ENCODE measurements at places on chromosomes 7 and 10. TPM values are rescaled to one million over a fixed set of nuclear protein-coding genes. Genes with fewer than 3 reads are reported as not detected.

The NAT16 gene
- not detected for total RNA-seq

DNA sequence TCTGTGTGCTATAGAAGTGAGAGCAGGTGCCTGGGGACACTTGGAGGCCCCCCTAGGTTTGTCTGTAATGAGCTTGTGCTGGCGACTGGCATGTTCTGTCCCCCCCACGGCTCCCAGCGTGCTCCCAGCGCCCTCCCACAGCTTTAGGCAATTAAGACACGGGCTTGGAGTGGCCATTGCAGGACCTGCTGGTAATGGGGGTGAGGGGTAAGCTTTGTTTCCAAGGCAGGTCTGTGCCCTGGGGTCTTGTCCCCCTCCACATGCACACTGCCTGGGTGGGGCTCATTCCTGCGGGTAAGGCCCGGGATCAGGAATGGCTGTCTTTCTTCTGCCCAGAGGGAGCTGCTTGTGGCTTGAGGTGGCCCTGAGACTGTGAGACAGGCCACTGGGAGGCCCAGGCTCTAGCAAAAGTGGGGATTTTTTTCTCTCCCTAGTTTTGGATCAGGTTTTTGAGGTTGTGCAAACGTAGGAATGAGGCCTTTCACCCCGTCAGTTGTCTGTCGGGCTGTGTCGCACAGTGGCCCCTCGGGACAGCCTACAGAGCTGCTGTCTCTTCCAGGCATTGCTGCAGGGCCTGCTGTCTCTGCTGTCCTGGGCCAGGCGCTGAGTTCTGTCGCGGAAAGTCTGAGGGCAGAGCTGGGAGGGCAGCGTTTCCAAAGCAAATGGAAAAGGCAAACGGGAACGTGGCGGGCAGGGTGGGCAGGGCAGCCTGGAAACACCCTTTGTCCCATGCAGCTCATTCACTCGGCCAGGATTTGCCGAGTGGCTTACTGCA lies 107.4 kb downstream of the LHPP start:
- peaks cover 32% of the 10 kb centered on the region for H3K36me3 ChIP-seq
- H3K4me1 ChIP-seq: peaks cover 91% of the 10 kb centered on the region
- H3K27me3 ChIP-seq: no peaks in the 10 kb centered on the region
- H3K4me3 ChIP-seq: no peak overlapping the region
- DNase-seq: no peak

The MUC12 gene
- not detected for total RNA-seq

DNA sequence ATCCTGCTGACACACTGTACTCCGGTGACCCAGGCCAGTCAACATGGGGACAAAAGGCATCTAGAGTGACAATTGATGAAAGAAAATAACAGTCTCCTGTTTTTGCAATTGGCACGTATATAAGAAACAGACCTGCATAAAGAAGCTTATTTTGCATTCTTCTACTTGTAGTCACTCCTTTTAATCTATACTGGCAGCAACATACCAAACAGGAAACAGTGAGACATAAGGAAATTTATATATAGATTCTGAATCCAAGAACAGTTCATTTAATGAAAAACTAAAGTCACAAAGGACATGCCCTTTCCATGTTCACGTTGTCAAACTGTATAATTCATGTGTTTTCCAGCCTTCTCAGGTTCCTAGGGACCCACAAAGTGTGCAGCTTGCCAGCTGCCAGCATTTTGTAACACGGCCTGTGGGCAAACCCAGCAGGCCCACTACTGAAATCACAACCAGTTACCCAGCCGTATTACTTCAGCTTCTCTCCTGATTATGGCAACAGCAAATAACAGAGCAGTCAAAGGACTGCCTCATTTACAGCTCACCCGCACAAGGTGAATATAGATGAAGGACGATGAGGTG lies 72.3 kb downstream of the AMPH start:
- no peaks in the 10 kb centered on the region for H3K4me1 ChIP-seq
- no peaks in the 10 kb centered on the region for H3K36me3 ChIP-seq
- no peak overlapping the region for H3K4me3 ChIP-seq
- no peak for DNase-seq
- H3K27ac ChIP-seq: no peak overlapping the region
- H3K27me3 ChIP-seq: no peaks in the 10 kb centered on the region
